ENCODE measurements at places on chromosomes 7 and 10.

- DNase-seq = no peak
Measured at GRCh38 chr7:124459101-124460055, 306.2 kb downstream of the GPR37 start.

DNA sequence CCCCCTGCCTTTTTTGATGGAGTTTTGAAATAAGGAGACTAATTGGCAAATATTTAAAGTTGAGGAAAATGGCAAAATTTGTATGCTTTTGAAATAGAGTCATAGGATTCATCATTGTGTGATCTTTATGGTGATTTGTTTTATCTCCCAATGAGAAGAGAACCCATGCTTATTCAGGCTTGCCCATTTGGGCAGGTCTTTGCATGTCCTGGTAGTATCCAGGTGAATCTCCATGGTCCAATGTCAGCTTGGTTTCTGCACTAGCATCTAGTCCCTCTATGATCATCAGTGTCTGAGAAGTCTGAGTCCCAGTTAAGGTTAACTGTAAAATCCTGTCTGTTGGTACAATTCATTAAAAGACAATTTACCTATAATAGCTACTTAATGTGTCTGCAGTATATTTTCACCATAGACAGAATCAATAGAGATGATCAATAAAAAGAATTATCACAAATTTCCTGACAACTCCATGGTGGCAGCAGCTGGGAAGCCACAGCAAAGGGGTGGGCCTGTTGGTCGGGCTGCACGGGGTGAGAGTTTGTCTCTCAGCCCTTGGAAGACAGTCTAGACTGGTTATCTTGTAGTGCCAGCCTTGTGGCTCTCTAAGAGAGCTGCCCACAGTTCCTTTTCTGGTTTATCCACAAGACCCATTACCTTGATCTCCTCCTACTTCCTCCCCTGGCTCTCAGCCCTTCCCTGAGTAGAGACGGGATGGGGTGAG is 22.2 kb upstream of the BMPER start:
- no peak for DNase-seq

DNA sequence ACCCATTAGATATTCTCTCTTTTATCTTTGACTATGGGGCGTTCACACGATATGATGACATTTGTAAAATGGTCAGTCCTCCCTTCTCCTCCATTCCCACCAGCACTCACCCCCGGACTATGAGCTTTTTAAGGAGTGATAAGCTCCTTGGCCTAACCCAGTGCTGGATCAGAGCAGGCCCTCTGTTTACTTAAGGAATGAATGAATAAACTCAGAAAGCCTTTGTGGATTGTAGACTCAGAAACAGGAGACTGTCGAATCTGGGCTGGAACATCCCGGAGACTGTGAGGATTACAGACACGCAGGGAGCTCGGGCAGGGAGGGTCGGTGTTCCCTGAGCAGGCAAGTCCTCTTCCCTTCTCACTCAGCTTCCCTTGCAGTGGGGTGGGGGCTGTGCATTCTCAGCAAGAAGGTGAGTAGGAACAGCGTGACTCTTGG is 6.8 kb upstream of the ZCCHC24 start:
- no peak for DNase-seq

DNA sequence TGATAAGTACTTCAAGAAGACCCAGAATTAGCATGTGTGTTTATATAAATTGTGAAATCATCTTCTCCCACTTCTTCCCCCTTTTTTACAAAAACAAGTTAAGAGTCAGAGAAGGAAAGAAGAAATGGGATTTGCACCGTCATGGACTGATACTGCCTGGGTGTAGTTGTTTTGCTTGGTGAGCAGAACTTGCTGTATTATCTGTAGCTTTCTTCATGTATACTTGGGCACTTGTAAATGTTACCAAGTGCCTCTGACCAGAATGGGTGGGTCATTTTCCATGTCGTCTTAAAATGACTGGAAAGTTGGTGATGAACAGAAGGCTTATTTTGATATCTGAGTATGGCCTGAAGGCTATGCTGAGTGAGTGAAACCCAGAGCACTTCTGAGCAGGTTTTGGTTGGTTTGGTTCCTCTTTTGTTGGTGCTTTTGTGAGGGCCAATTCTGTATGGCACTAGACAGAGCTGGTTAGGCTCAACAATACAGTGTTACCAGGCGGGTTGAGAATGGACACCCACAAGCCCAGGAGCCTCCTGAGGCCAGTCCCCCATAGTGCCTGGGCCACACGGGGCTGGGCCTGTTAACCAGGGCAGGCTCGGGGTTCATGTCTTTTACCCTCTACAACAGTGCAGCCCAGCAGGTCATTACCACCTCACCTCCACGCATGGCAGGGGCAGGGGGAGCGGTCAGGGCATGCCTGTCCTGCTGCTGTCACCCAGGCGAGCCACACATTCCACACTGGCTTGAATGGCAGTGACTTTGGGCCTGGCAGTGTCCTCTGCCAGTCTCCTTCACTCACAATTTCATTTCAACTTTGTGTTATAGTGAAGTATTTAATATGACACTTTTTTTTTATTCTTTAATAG is 115.1 kb downstream of the CCNY start:
- DNase-seq = no peak

DNA sequence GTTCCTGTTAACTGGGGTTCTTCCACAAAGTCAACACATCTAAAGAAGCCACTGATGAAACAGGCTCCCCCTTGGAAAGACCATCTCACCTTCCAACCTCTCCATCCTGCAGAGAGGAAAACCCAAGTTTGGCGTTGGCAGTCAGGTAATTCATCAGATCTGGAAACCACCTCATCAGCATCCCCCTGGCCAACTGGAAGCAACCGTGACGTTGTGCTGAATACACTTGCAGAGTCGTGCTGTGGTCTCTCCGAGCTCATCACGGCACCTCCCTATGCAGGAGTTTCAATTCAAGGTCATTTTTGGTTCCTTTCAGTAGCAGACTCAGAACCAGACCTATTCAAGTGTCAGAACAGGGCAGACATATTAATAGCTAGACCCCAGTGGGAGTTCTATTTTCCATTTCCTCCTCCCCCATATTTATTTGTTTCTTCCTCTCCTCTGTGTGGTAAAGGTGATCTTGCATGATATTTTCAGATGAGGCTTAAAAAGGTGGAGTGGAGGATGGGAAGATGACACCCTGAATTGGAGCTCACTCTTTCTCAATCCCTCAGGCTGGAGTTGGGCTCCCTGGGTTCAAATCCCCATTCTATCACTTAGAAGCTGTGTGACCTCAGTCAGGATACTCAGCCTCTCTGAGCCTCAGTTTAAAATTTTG is 149.1 kb upstream of the ADO start:
- DNase-seq = no peak

DNA sequence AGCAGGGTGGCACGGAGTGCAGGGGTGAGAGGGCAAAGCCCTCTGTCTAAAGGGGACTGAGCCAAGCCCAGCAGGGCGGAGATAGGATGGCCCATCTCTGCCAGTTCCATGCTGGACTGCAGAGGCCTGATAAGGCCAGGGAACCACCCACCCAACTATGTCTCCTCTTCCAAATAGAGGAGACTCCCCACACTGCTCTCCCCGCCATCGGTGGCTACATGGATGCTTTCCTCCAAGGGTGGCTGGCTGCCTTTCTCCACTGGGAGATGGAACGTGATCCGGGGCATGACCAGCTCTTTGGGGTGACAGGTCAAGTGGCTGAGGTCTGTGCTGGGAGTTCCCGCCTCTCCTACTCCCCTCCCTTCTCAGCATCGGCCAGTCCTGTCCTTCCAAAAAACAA is 58.1 kb upstream of the MXI1 start:
- no peak for DNase-seq

DNA sequence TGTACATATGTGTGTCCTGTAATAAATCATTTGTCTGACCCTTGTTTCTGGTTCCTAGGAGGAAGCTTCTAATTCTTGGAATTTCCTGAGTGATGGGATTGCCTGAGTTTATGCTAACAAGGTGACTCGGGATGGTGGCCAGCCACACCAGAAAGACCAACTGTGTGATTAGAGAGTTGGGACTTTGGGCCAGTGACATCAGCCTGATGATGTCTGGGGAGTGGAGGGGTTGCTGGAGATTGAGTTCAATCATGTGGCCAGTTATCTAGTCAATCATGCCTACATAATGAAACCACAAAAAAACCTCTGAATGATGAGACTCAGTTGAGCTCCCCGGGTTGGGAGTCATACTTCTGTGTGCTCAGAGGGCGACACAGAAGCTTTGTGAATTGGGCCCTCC is 23.5 kb upstream of the CARD11 start:
- DNase-seq = no peak

DNA sequence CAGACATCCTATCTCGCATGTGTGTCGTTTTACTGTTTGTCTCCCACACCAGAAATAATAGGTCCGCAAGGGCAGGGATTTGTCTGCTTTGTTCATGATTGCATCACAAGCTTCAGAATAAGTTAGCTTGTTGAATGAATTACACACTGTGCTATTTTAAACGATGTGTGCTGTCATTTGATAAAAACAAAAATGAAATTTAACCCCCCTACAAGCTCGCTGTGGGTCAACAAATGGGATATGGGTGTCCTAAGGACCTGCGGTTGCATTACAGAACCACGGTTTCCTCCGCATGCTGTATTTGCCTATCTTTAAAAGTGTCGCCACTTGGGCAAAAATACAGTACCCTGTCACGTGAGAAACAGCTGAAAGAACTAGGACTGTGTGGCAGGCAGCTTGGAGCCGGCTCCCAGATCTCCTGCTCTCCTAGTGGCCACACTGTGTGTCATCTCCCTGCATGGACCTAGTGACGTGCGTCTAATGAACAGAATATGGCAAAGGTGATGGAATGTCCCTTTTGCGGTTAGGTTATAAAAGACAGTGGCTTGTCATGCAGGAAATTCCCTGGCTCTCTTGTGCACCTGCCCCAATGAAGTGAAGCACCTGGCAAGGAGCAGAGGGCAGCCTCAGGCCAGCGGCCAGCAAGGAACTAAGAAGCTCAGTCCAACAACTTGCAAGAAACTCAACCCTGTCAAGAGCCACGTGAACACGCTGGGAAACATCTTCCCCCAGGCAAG is 32.9 kb upstream of the CRYGN start:
- DNase-seq = no peak

- DNase-seq = no peak
Measured at GRCh38 chr10:128419466-128420019, 293.3 kb upstream of the MKI67 start.

DNA sequence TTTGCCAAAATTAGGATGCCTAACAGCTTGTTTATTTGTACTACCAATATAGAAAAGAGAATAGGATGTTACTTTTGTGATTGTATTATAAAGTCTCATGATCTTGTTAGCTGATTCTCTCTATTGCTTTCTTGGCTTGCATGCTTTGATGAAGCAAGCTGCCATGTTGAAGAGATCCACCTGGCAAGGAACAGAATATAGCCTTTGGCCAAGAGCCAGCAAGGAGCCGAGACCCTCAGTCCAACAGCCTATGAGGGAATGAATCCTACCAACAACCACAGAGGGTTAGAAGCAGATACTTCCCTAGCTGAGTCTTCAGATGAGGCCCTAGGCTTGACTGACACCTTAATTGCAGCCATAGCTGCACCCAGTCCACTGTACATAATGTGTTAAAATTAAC is 41.2 kb downstream of the NEUROD6 start:
- no peak for DNase-seq

DNA sequence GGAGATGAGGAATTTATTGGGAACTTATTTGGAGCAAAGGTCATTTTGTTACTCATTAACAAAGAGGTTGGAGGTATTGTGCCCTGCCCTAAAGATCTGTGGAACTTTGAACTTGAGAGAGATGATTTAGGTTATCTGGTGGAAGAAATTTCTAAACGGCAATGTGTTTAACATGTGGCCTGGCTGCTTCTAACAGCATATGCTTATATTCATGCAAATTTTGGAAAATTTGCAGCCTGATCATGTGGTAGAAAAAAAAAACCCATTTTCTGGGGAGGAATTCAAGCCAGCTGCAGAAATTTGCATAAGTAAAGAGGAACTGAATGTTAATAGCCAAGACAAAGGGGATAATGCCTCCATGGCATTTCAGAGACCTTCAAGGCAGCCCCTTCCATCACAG is 10.7 kb upstream of the PANK1 start:
- no peak for DNase-seq

- no peak for DNase-seq
Measured at GRCh38 chr7:142896151-142896550, 10.6 kb upstream of the TRPV6 start.

GRCh38 chr7:36186359-36187121 is 33.5 kb downstream of the EEPD1 start:
- DNase-seq = no peak

GRCh38 chr7:12684733-12685132 is 2.7 kb upstream of the ARL4A start:
- no peak for DNase-seq

GRCh38 chr10:68231106-68231816 is 652 bp downstream of the ATOH7 start:
- DNase-seq = peak; percentile 70

DNA sequence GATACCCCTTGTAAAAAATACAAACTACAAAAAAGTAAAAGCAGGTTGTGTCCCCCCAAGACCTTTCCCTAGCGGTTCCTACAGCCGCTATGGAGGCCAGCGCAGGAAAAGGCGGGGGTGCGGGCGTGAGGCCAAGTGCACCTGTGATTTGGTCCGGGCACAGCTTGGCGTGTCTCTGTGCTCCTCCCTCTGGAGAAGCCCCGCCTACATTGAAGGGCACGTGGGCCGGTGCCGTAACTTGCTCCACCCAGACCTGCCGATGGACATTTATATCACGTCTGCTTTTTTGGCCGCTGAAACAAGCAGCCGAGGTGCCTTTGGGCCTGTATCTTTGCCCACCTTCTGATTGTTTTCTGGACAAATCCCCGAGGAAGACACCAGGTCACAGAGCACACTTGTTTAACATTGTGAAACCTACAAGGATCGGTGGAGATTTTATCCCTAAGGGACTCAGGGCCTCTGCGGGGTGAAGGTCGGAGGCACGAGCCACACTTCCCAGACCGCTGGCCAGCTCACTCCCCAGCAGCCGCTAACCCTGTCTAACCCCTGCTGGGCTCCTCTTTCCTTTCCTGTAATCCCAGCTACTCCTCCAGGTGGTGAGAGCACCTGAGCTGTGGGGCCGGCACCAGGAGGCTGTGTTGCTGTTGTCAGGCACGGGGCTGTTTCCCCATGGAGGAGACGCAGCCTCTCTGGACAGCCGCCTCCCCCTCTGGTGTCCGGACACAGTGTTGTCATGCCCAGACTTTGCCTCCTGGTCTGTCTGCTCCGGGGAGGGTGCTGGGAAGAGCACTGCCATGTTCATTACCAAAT is 18.8 kb upstream of the INPP5A start:
- no peak for DNase-seq

- DNase-seq = no peak
Measured at GRCh38 chr7:148579366-148579765, 11.2 kb upstream of the C7orf33 start.

DNA sequence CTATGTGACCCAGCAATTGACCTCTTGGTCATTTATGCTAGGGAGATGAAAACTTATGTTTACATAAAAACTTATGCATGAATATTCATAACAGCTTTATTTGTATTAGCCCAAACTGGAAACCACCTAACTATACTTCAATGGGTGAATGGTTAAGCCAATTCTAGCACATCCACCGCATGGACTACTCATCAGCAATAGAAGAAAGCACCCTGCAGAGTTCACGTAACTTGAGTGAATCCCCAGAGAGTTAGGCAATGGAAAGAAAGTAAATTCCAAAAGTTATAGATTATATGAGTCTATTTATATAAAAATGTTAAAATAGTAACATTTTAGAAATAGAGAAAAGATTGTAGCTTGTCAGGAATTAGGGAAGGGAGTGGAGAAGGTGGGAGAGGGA is 60.2 kb upstream of the NRG3 start:
- DNase-seq = no peak
